Fibroblast of skin of right quadriceps (primary cell): ENCODE measurements at places on chromosomes 6 and 20.

- DNase-seq, result peak; percentile 6
Measured at GRCh38 chr6:101268541-101268940, 125.0 kb upstream of the GRIK2 start.

DNA sequence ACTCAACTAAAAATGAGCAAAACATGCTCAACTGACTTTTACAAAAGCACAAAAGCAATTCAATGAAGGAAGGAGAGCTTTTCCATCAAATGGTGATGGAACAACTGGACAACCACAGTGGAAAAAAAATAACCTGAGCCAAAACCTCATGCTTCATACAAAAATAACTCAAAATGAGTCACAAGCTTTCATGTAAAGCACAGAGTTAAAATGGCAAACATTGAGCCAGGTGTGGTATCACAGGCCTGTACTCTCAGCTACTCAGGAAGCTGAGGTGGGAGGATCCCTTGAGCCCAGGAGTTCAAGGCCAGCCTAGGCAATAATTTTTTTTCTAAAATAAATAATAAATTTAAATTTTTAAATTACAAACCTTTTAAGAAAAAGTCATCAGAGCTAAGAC is 18.4 kb upstream of the HLA-G start:
- DNase-seq, result no peak

DNA sequence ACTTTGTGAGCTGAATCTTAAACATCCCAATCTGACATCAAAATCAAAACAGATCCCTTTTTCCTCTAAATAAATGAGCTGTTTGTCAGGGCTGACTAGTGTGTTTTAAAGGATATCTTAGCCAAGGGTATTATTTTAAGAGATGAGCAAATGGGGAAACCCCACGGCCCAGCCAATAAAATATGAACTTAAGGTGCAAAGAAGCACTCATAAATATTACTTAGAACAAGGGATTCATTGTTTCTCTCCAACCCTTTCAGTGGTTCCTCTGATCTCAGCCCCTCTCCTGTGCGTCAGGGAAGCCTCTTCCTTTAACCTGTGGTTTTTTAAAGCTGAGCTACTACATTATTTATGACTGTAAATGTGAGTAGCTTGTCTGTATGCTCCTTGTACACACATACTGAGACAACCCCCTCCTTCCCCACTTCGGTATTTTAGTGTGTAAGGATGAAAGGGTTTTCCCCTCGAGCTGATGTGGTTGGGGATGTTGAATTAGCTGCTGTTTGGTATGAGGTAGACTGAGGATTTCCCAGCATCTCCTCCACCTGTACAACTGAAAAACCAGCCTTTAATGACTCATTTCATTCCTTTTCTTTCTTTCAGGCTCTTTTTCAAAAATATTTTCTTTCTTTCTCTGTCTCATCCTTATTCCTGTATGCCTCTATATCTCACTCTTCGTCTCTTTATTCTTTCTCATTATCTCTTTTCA is 6.5 kb downstream of the BMP5 start:
- DNase-seq, result no peak

- DNase-seq, result no peak
Measured at GRCh38 chr6:75813476-75814250, 64.6 kb downstream of the MYO6 start.

- no peak for DNase-seq
Measured at GRCh38 chr20:17612992-17613327, 43.1 kb downstream of the DSTN start.

GRCh38 chr6:50654155-50654554 is 59.2 kb upstream of the TFAP2D start:
- DNase-seq, result no peak

DNA sequence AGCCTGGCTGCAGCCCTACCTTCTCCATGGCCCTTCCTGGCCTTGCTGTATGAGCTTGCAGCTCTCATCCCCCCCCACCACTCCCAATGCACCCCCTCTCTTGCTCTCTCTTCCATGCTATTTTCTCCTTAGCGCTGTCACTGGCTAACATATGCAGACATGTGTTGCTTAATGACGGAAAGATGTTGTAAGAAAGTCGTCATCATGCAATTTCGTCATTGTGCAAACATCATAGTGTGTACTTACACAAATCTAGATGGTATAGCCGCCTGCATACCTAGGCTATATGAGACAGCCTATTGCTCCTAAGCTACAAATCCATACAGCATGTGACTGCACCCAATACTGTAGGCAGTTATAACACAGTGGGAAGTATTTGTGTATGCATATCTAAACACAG is 27.0 kb downstream of the ANGPT4 start:
- no peak for DNase-seq
